ENCODE measurements at places on chromosomes 2 and 18. TPM values are rescaled to one million over a fixed set of nuclear protein-coding genes. Genes with fewer than 3 reads are reported as not detected.

- peak; percentile 57 for DNase-seq
These were observed 8.6 kb upstream of the PLEKHM3 start for GRCh38 chr2:208033701-208034502.

- no peak for DNase-seq
These were observed 34.9 kb downstream of the EFR3B start for GRCh38 chr2:25076749-25077148.

GRCh38 chr2:216335252-216335651 lies 37.0 kb downstream of the MARCHF4 start:
- no peak for DNase-seq

GRCh38 chr2:168293766-168294165 lies 46.4 kb upstream of the STK39 start:
- DNase-seq, result no peak

GRCh38 chr2:232319067-232319802 lies 59.3 kb upstream of the ALPP start:
- DNase-seq, result no peak

- no peak for DNase-seq
These were observed 101.4 kb downstream of the NFATC1 start for GRCh38 chr18:79496978-79497637.

PUM2 gene
- 31.6 TPM for total RNA-seq

SERPINB12 gene
- total RNA-seq, result not detected

MROH2A gene
- 0.15 TPM for total RNA-seq

DNA sequence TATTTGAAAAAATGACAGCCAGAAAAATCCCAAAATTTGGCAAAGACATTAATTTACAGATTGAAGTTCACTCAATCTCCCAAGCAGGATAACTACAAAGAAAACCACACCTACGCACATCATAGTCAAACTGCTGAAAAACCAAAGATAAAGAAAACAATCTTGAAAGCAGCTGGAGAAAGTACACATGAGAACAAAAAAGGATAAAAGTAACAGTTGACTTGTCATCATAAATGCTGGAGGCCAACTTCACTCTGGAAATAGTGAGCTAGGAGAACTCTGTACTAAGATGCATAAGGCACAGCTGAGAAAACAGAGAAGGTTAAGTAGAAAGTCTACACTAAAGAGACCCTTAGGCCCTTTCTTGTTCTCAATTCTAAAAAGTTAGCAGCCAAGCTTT lies 73.1 kb downstream of the TLK1 start:
- DNase-seq, result no peak

SULT1C3 gene
- not detected for total RNA-seq

DNA sequence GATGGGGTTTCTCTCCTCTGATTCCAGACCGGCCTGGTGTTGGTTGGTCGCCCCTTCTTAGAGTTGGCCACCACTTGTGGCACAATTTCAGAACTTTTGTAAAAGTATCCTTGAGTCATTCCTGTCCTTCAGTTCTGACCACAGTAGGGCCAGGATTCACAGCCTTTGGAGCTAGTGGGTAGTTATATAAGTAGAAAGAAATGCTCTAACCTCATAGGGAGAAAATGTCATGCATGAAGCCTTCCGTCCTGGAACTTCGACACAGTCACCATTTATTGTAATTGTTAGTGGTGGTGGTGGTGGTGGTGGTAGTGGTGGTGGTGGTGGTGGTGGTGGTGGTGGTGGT lies 65.4 kb downstream of the EPAS1 start:
- DNase-seq, result no peak

PLCL1 gene
- total RNA-seq, result under 0.01 TPM

DNA sequence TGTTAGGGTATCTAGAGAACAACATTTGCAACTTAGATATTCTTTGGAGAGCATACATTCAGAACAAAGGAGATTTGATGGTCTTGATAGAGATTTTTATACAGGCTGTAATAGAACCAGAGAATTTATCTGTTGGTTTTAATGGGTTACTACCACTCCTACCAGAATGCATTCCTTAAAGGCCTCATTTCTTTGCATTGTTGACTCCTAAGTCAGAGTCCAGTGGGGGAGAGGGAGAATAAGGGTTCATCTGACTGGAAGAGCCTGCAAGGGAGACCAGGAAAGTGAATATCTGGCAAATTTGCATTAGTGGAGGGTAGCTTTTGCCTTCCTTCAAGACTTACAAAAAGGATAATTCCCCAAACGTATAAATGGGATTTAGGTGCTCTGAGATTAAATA lies 29.7 kb downstream of the AGPS start:
- DNase-seq, result peak; percentile 78

- no peak for DNase-seq
These were observed 271.7 kb downstream of the ASXL3 start for GRCh38 chr18:33849731-33850130.

UNC50 gene
- total RNA-seq, result 42.5 TPM

CAPG gene
- total RNA-seq, result 295 TPM

GRCh38 chr2:158518084-158518483 lies 61.3 kb downstream of the PKP4 start:
- DNase-seq, result peak; percentile 69

Measured in renal cortical epithelial cell (primary cell).